ENCODE measurements at places on chromosomes 1 and 21.

DNA sequence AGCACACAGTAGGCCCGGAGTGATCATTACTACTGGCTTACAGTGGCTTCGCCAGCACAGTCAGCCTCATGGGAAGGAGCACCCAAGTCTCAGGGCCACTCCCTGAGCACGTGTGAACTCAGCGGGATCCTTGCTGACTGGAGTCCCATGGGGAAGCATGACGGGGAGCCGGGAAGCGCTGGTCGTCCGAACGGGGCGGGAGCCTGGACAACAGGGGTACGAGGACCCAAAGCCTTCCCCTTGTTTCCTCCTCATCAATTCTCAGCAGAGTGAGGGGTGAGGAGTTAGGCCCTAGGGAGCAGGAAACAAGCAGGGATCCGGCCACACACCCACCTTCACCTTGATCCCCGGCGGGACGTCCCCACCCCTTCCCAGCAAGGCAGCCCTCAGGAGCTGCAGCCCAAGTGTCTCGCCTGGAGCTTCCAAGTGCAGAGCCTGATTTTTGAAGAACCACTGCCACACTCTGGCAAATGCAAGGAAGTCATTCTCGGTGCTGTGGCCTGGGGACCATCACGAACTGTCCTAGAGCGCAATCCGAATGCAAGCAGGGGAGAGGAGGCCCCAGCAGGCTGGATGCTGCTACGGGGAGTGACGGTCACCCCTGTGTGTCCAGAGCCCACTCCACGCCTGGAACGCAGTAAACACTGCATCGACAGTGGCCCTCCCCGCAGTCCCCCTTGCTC, 35.5 kb downstream of the TOMM20 start:
- no peak for DNase-seq

GRCh38 chr1:229190057-229190575, 80.8 kb upstream of the RAB4A start:
- DNase-seq = no peak

- no peak for DNase-seq
These were observed 146.5 kb downstream of the SLC45A1 start for GRCh38 chr1:8464377-8464776.

GRCh38 chr1:8992936-8993687, 33.1 kb downstream of the SLC2A7 start:
- DNase-seq = no peak

GRCh38 chr1:162709870-162710269, 77.6 kb downstream of the DDR2 start:
- no peak for DNase-seq

GRCh38 chr1:25786887-25787759, 12.9 kb upstream of the SELENON start:
- no peak for DNase-seq

GRCh38 chr1:186569856-186570255, 108.9 kb upstream of the PDC start:
- no peak for DNase-seq

GRCh38 chr1:223312705-223313414, 51.1 kb downstream of the SUSD4 start:
- no peak for DNase-seq

GRCh38 chr1:62530516-62531154, 66.7 kb upstream of the ANGPTL3 start:
- no peak for DNase-seq

- DNase-seq = no peak
These were observed 8.0 kb downstream of the RNPEP start for GRCh38 chr1:201990427-201990826.

- DNase-seq = no peak
These were observed 44.5 kb upstream of the DISP3 start for GRCh38 chr1:11434501-11434900.

DNA sequence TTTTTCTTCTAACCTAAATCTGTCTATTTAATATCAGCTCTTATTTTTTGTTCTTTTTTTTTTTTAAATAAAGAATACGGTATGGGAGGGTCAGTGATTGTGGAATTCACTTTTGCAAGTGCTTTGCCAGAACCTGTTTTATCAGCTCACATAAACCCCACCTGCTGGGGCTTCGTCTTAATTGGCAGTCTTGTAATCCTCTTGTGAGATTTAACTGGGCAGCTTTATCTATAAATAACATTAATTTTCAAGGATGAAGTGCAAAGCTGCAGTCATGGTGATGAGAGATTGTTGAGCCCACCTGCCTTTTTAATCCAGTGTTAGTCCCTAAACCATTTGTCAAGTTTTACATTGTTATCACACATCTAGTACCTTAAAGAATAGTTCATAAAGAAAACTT, 18.2 kb upstream of the PDC start:
- DNase-seq = no peak

GRCh38 chr1:205842229-205842628, 7.7 kb downstream of the PM20D1 start:
- no peak for DNase-seq

DNA sequence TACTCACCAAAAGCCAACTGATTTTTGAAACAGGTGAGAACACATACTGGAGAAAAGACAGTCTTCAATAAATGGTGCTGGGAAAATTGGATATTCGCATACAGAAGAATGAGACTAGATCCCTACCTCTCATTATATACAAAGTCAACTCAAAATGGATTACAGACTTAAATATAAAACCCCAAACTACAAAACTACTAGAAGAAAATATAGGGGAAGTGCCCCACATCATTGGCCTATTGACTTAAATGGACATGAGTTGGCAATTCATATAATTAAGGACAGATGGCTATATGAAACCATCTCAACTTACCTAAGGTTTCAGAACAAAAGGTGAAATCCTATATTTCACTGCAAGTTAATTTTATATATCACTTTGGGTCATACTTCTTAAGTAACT, 60.1 kb downstream of the C4BPA start:
- DNase-seq = no peak

DNA sequence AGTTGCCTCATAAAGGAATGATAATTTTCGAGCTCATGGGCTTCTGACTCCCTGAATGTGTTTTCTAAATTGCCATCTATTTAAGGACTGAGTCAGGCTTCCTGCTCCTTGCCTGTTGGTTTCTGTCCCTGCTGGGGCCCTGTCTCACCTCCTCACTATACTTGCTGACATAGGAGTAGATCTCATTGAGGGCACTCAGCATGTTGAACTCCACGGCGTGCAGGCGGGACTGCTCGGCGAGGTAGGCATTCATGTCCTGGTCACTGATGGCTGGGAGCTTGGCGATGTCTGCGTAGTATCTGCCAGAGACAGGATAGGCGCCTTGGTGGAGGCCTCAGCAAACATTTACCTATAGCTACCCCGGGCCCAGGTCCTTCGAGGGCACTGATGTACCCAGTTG, 116.9 kb upstream of the CD34 start:
- no peak for DNase-seq

- no peak for DNase-seq
These were observed 7.7 kb downstream of the PCP4L1 start for GRCh38 chr1:161266202-161266601.

DNA sequence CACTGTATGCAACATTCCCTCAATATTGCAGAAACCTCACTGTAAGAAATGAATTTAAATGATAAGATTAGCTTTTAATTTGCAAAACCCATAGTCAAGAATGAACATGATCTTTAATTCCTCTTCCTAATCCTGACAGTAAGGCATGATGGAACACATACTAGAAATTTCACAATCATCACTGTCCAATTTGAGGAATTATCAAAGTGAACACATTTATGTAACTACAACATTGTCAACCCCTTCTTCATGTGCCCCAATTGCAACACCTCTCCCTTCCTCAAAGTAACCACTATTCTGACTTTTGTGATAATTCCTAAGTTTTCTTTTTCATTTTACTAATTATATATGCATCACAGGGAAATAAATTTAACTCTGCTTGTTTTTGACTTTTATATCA, 103.1 kb downstream of the LHX8 start:
- no peak for DNase-seq

- no peak for DNase-seq
These were observed 856 bp downstream of the NRDC start for GRCh38 chr1:51877434-51878307.

DNA sequence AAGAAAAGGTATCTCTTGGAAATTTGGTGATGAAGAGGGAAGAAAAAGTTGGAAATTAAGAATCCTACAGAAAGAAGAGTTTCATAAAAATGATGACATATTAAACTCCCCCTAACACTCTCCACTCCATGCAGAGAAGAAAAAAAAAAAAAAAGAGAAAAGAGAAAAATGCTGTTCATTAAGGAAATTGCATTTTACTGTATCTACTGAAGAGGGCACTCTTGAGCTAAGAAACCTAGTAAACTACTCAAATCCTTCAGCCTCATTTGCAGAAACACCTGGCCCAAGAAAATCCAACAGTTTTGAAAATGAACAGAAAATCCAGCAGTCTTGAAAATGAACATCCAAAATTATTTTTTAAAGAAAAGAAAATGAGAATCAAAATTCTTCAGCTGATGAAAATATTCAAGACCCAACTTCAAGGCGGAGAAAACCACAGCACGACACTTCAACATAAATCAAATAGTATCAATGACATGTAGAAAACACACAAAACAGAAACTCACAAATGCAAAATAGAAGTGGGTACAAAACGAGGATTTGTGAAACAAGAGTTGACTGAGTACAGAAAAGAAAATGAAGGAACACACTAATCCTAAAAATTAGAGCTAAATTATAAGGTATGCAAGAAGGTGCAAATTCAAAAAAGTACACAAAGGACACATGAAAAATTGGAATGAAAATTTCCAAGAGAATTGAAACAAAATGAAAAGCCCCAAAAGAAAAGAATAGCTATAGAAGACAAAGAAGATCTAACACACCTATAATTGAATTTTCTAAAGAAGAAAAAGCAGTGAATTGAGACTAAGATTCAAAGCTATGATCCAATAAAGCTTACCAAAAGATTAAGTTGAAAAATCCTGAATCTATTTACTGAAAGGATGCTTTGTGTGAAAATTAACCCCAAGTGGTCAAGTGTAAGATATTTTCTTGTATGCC, 73.2 kb upstream of the DNAJC6 start:
- no peak for DNase-seq

Measured in stimulated activated CD8-positive, alpha-beta memory T cell treated with anti-CD3 and anti-CD28 coated beads, Interleukin-15, amount 100 ng/mL, for 48 hours (primary cell).